ENCODE measurements at places on chromosomes 4 and X. TPM values are rescaled to one million over a fixed set of nuclear protein-coding genes. Genes with fewer than 3 reads are reported as not detected.

GRCh38 chr4:3302173-3302785 is 9.5 kb downstream of the RGS12 start:
- no peaks in the 10 kb centered on the region for H3K36me3 ChIP-seq
- H3K27me3 ChIP-seq = no peaks in the 10 kb centered on the region
- no peak overlapping the region for H3K4me3 ChIP-seq
- H3K27ac ChIP-seq = no peak overlapping the region

The HOPX gene
- polyA plus RNA-seq = 0.51 TPM

The CRMP1 gene
- 0.05 TPM for polyA plus RNA-seq

DNA sequence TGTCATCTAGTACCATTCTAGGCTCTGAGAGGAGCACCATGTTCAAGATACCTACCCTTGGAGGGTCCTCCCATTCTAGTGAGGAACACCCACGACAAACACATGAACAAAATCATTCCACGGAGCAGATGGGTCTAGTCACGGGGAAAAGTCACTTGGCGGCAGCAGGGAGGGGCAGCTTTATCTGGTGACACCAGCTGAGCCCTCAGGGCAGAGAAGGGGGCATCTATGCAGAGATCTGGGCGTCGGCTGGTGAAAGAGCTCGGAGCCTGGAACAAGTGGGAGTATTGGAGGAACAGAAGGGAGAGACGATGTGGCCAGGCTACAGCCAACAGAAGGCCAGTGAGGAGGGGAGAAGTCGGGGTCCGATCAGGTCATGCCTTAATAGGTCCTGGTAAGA is 11.9 kb upstream of the PDHA1 start:
- H3K4me1 ChIP-seq = no peaks in the 10 kb centered on the region
- no peak overlapping the region for H3K4me3 ChIP-seq
- H3K27ac ChIP-seq = no peak overlapping the region
- H3K27me3 ChIP-seq = no peaks in the 10 kb centered on the region
- H3K36me3 ChIP-seq = no peaks in the 10 kb centered on the region
- DNase-seq = no peak

The MAGEA12 gene
- not detected for polyA plus RNA-seq

The PTTG2 gene
- polyA plus RNA-seq = not detected

The PHOX2B gene
- polyA plus RNA-seq = not detected

The TCEAL5 gene
- 11.5 TPM for polyA plus RNA-seq

DNA sequence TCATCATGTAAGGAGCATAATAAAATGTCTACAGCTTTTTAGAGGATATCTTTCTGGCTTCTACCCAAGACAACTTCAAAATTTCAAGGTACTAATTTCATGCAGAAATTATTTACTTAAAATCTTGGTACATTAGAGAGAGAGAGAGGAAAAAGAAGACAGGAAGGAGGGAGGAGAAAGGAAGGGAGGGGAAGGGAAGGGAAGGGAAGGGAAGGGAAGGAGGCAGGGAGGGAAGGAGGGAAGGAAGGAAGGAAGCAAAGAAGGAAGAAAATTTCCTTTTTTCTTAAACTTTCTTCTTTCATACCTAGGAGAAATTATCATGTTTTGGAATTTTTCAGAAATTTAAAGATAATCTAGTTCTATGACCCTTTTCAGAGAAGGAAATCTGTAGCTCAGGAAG is 61.8 kb downstream of the HS3ST1 start:
- H3K4me1 ChIP-seq = no peaks in the 10 kb centered on the region
- no peak for DNase-seq
- H3K36me3 ChIP-seq = no peaks in the 10 kb centered on the region
- no peaks in the 10 kb centered on the region for H3K27me3 ChIP-seq
- H3K27ac ChIP-seq = no peak overlapping the region

The ATP2B3 gene
- polyA plus RNA-seq = not detected

DNA sequence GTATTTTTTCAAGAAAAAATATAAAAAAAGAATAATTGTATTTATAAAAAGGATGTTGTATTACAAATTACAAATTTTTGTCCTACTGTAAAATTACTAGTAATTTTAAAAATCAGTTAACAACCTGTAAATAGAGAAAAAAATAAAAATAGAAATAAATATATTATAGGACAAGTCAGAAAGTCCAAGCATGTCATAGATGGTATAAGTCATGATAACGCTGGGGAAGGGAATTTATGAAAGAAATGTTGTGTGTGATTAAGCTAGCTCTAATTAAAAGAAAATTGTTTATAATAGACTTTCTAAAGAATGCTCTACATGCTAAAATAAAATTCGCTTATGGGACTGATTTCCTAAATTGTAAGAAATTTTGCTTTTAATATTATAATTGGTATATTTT is 2329.9 kb downstream of the ARAP2 start:
- DNase-seq = no peak
- H3K27me3 ChIP-seq = no peaks in the 10 kb centered on the region
- no peaks in the 10 kb centered on the region for H3K4me1 ChIP-seq
- H3K4me3 ChIP-seq = no peak overlapping the region

The AR gene
- polyA plus RNA-seq = 5.0 TPM

- no peaks in the 10 kb centered on the region for H3K4me1 ChIP-seq
- no peak for DNase-seq
- no peak overlapping the region for H3K4me3 ChIP-seq
- no peaks in the 10 kb centered on the region for H3K27me3 ChIP-seq
Observed at GRCh38 chr4:27149541-27150212, 289.0 kb downstream of the STIM2 start.

- no peaks in the 10 kb centered on the region for H3K4me1 ChIP-seq
- H3K36me3 ChIP-seq = no peaks in the 10 kb centered on the region
- H3K27ac ChIP-seq = no peak overlapping the region
- H3K4me3 ChIP-seq = no peak overlapping the region
Observed at GRCh38 chr4:54683616-54684346, 26.0 kb downstream of the KIT start.

DNA sequence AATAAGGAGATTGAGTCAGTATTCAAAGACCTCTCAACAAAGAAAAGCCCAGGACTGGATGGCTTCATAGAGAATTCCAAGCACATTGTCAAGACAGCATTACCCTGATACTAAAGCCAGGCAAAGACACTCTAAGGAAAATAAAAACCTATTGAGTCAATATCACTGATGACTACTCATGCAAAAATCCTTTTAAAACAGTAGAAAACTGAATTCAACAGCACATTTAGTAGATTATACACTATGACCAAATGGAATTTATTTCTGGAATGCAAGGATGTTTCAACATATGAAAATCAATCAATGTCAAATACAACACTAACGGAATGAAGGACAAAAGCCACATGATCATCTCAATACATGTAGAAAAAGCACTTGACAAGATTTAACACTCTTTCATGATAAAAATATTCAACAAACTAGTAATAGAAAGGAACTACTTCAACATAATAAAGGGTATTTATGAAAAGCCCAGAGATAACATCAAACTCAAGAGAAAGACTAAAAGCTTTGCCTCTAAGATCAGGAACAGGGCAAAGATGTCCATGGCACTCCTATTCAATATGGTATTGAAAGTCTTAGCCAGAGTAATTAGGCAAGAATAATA is 633.3 kb downstream of the ANKRD50 start:
- H3K4me1 ChIP-seq = no peaks in the 10 kb centered on the region
- no peak overlapping the region for H3K27ac ChIP-seq
- no peaks in the 10 kb centered on the region for H3K36me3 ChIP-seq
- no peak overlapping the region for H3K4me3 ChIP-seq

- H3K27me3 ChIP-seq = no peaks in the 10 kb centered on the region
- peak overlapping the region; percentile 42 for H3K4me3 ChIP-seq
- H3K27ac ChIP-seq = no peak overlapping the region
- H3K36me3 ChIP-seq = no peaks in the 10 kb centered on the region
Observed at GRCh38 chrX:104166735-104167436, 633 bp downstream of the FAM199X start.

The EXOC1L gene
- polyA plus RNA-seq = not detected

DNA sequence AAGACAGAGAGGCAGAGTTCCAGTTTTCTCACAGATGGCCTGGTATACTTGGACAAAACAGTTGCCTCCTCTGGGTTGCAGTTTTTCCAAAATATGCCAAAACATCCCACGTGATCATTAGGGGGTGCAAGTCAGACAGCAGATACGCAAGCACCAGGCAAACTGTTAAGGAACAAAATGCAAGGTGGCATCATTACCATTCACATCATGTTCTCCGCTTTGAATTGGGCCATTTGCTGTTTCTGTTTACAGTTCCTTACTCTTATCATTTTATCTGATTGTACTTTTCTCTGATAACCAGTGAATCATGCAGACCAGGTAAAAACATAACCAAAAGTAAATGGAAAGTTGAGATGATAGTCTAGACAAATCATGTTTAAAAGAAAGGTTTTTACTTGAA is 16.4 kb upstream of the HMGB3 start:
- H3K4me1 ChIP-seq = no peaks in the 10 kb centered on the region
- no peak overlapping the region for H3K27ac ChIP-seq
- no peak for DNase-seq

The TLL1 gene
- 0.50 TPM for polyA plus RNA-seq

The PTCHD1 gene
- 0.03 TPM for polyA plus RNA-seq

DNA sequence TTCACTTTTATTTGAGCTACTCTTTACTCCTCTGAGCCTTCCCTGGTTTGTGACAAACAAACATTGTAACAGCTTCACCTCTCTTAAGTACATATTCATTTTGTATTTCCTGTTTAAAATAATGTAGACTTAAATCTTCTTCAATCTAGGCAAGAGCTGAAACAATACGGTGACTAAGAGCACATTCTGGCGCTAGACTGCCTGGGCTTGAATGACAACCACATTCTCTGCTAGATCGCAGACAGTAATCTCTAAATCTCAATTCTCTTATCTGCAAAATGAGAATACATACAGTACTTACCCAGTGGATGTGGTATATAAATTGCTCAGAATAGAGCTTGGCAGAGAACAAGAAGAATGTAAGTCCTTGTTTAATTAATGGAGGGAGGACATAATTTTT is 144.8 kb downstream of the ARAP2 start:
- H3K27ac ChIP-seq = no peak overlapping the region
- H3K27me3 ChIP-seq = no peaks in the 10 kb centered on the region
- H3K4me3 ChIP-seq = no peak overlapping the region
- DNase-seq = no peak

DNA sequence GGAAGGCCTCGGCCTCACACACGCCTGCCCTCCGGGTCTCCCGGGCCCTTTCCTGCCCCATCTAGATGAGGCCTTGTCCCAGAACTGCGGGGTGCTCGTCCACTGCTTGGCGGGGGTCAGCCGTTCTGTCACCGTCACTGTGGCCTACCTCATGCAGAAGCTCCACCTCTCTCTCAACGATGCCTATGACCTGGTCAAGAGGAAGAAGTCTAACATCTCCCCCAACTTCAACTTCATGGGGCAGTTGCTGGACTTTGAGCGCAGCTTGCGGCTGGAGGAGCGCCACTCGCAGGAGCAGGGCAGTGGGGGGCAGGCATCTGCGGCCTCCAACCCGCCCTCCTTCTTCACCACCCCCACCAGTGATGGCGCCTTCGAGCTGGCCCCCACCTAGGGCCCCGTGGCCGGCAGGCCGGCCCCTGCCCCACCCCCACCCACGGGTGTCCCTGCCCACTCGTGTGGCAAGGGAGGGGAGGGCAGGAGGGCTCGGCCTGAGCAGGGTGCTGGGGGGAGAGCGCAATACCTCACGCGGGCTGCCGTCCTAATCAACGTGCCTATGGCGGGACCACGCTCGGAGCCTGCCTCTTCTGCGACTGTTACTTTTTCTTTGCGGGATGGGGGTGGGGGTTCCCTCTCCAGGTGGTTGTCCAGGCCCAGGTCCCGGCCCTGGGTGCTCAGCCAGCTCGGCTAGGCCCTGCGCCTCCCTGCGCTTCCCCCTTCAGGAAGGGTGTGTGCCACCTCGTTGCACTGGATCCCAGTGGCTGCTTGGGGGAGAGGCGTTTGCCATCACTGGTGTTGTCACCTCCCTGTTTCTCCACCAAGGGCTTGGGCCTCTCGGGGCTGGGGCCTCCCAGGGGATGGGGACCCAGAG is 3.1 kb downstream of the DUSP9 start:
- no peak overlapping the region for H3K27ac ChIP-seq
- H3K4me1 ChIP-seq = no peaks in the 10 kb centered on the region
- H3K36me3 ChIP-seq = no peaks in the 10 kb centered on the region
- H3K4me3 ChIP-seq = no peak overlapping the region
- H3K27me3 ChIP-seq = peaks cover 2% of the 10 kb centered on the region

GRCh38 chr4:8024073-8024786 is 84.6 kb upstream of the AFAP1 start:
- DNase-seq = no peak
- H3K36me3 ChIP-seq = no peaks in the 10 kb centered on the region
- H3K4me3 ChIP-seq = no peak overlapping the region
- no peak overlapping the region for H3K27ac ChIP-seq

The AMTN gene
- not detected for polyA plus RNA-seq

The SGCB gene
- 47.6 TPM for polyA plus RNA-seq

DNA sequence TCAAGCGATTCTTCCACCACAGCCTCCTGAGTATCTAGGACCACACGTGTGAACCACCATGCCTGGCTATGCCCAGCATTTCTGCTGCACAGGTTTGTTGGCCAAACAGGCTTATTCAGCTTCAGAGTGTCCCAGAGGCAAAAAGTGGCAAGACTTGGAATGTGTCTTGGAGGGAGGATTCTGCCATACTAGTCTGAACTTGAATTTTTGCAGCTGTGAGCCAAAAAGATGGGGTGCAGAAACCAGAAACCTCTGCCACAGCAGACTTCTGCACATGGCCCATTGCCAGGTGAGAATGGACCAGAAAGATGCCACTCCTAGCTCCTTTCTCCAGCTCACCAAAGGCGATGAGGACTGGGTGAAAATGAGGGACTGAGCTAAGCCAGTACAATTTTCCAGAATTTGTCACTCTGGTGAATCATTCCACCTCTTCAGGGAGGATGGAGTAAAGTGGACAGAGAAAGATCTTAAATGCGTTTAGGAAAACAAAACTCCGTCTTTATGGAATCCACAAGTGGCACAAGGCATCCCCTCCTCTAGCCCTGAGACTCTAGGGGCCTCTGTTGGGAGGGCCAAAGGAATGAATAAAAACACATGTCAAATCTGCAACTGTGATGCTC is 369.1 kb upstream of the CLNK start:
- H3K4me1 ChIP-seq = no peaks in the 10 kb centered on the region
- H3K27me3 ChIP-seq = peaks cover 2% of the 10 kb centered on the region
- H3K27ac ChIP-seq = no peak overlapping the region
- no peak for DNase-seq

DNA sequence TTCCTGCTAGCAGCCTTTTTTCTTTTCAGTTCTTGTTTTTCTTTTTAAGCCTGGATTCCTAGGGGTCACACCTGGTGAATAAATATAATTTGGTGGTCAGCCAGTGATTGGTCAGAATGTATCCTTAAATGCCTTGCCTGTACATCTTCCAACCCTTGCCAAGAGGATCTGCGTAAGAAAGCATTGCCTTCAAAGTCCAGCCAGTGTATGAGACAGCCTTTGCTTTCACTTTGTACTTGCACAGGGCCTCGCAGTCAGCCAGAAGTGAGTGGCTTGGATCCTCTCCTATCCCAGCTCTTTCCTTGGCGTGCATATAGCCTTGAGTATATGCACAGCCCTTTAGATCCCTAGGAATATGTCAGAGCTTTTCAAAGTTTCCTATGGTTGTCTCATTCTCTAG is 22.2 kb downstream of the KANTR start:
- no peaks in the 10 kb centered on the region for H3K4me1 ChIP-seq
- H3K4me3 ChIP-seq = no peak overlapping the region
- no peaks in the 10 kb centered on the region for H3K27me3 ChIP-seq
- no peaks in the 10 kb centered on the region for H3K36me3 ChIP-seq
- no peak overlapping the region for H3K27ac ChIP-seq
- DNase-seq = no peak

GRCh38 chr4:102574317-102574716 is 73.2 kb downstream of the NFKB1 start:
- peaks cover 3% of the 10 kb centered on the region for H3K36me3 ChIP-seq
- no peak for DNase-seq
- H3K4me1 ChIP-seq = no peaks in the 10 kb centered on the region
- H3K27me3 ChIP-seq = no peaks in the 10 kb centered on the region

- no peaks in the 10 kb centered on the region for H3K27me3 ChIP-seq
- no peak for DNase-seq
- peaks cover 3% of the 10 kb centered on the region for H3K36me3 ChIP-seq
- H3K4me3 ChIP-seq = no peak overlapping the region
- H3K4me1 ChIP-seq = peaks cover 2% of the 10 kb centered on the region
- H3K27ac ChIP-seq = no peak overlapping the region
Observed at GRCh38 chr4:185713731-185714130, 98.3 kb downstream of the SORBS2 start.

The GPR82 gene
- 0.88 TPM for polyA plus RNA-seq
